ENCODE measurements at places on chromosomes 6 and 20.

- no peak for DNase-seq
These were observed 181.9 kb downstream of the ERMARD start for GRCh38 chr6:169933251-169933821.

GRCh38 chr6:46052479-46052878 is 36.8 kb upstream of the CLIC5 start:
- no peak for DNase-seq

- DNase-seq = peak; percentile 86
These were observed 170.8 kb downstream of the BCAS1 start for GRCh38 chr20:53899351-53900167.

GRCh38 chr6:79842376-79843040 is 104.8 kb downstream of the ELOVL4 start:
- DNase-seq = no peak

DNA sequence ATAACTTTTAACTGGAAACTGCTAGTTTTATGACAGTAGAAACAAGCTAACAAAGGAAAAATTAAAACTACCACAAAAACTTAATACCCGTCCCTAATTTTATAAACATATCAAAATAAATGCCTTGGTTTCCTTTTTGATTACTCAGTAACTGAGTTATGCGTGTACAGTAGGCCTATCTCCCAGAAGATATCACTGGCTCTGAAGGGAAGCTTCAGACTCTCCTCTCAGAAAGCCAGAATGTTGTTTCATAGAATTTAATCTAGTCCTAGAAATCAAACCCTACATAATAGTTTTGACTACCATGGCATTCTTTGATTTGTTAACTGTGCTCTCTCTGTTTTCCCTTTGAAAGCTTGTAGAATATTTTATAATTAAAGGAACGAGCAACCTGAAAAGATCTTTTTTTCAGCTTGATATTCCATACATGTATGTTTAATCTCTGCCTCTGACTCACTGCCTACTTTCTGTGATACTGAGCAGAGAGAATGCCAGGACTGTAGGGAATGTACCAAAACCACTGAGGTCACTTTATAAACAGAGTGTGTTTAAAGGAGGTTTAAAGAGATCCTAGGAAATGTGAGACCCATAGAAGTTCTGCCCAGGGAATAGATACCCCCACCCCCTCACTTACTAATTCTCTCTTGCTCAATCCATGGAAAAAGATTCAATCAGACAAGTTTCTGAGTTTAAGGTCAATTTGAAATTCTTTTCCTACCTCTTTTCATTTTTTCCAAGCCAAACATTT is 311.5 kb downstream of the HDGFL1 start:
- DNase-seq = no peak

GRCh38 chr6:167980911-167981580 is 16.4 kb upstream of the KIF25 start:
- no peak for DNase-seq

DNA sequence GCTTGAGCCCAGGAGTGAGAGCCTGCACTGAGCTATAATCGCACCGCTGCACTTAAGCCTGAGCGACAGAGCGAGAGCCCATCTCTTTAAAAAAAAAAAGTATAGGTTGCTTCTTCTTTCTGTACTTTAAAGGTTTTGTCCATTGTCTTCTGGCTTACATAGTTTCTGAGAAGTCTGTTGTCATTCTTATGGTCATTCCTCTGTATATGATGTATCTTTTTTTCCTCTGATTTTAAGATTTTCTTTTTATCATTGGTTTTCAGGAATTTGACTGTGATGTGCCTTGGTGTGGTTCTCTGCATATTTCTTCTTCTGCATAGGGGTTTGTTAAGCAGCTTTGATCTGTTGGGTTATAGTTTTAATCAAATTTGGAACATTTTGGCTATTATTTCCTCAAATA is 29.1 kb downstream of the QRSL1 start:
- DNase-seq = no peak

GRCh38 chr6:139518556-139519091 is 144.2 kb upstream of the CITED2 start:
- no peak for DNase-seq

DNA sequence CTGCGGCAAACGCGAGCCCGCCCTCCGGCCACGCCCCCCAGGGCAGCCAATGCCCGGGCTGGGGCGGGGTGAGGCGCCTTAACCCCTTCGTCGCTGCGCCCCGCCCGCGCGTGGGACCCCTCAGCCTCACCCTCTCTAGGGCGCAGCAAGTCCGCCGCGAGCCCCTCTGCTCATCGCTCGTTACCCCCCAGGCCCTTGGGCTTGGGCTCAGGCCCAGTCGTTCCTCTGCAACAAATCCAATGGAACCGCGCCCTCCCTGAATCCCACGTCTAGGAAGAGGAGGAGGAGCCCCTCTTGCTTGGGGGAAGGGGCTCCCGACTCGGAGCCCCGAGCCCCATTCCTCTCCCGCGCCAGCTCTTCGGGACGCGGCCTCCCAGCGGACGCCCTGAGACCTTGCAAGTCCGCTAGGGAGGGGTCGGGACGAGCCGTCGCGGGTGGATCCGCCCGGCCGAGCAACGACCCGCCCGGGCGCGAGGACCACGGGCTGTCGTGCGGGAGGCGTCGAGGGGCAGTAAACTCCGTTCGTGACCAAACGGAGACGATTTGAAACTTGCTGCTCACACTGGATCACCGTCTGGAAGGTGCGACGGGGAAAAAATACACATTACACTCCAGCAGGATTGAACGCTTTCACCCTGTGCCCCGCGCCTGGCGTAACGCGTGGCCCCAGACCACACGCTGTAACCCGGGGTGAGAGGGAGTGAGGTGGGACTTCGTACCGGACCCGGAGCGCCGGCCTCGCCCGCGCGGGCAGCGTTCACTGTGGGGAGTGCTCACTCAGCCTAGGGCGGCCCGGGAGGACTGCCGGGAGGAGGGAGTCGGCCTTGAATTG is 477 bp upstream of the LZTS3 start:
- peak; percentile 82 for DNase-seq

- DNase-seq = no peak
These were observed 75.3 kb downstream of the GMPR start for GRCh38 chr6:16313732-16314131.

DNA sequence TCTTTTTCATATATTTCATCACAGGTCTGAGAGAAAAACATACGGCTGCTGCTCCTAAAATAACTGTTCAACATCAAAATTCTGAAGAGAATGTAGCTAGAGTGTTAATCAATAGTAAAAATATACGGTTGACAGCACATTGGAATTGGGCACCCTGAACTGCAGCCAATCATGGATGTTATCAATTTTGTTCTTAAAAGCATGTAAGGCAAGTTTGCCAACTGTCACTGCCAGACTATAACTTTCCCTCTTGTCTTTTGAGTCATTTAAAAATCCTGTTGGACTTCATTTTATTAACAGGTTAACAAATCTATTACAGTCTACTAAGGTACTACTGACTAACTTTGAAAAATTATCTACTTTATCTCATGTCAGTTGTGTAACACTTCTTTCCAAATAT is 592.8 kb downstream of the HACE1 start:
- DNase-seq = no peak

DNA sequence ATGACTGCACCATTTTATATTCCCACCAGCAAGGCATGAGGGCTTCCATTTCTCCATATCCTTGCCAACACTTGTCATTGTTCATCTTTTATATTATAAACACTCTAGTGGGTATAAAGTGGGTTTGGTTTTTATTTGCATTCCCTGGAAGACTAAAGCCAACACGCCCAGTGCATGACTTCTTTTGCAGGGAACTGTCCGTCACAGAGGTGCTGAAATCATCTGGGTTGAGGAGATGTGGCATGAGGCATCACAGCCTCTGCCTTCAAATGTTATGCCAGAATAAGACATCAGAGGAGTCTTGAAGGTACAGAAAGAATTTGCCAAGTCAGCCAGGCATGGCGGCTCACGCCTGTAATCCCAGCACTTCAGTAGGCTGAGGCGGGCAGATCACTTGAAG is 29.9 kb upstream of the FAM210B start:
- no peak for DNase-seq

GRCh38 chr6:107942142-107942541 is 15.9 kb downstream of the SEC63 start:
- DNase-seq = no peak

Measured in inflammatory macrophage treated with lipopolysaccharide for 4 hours (primary cell).